ENCODE measurements at places on chromosomes 5 and 9.

GRCh38 chr9:132141948-132142594, 19.8 kb upstream of the NTNG2 start:
- no peak for DNase-seq

DNA sequence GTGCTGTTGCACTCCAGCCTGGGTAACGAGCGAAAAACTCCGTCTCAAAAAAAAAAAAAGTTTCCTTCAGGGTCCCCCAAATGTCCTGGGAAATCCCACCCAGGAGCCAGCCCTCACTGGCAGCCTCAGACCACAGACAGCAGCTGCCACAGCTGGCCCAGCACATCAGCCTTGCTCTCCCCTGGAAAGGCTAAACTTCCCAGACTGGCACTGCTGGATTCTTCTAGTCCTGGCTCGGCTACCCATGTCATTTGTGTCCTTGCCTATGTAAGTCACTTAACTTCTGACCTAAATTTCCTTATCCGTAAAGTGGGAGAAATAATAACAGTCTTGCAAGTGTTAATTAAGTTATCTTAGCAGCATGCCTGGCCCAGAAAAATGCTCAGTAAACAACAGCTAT, 8.6 kb upstream of the PRRC2B start:
- DNase-seq: no peak

- no peak for DNase-seq
Observed at GRCh38 chr5:119389288-119390030, 33.6 kb downstream of the TNFAIP8 start.

DNA sequence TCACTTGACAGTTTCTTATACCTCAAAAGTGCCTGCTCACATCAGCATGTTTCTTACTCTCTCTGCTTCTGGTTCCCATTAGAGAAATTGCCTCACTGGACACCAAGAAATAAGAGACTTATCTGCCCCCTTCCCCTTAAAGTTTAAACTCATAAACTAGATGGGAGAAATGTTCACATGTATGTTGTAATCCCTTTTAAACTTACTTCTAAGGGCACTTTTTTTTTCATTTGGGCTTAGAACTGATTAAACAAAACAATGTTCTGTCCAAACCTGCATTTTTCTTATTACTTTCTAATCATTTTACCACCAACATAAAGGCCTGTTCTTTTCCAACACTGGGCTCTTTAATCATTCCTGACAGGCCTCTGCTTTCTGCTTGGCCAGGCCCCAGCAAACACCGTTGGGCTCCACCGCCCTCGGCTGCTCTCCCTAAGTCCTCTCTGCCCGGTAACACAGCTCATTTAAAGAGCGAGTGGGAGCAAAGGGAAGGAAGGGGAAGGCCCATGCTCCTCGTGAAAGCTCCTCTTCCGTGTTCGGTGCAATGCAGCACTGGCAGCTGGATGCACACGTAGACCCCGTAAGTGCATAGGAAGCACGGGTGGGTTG, 53.4 kb downstream of the ROR2 start:
- DNase-seq: no peak

DNA sequence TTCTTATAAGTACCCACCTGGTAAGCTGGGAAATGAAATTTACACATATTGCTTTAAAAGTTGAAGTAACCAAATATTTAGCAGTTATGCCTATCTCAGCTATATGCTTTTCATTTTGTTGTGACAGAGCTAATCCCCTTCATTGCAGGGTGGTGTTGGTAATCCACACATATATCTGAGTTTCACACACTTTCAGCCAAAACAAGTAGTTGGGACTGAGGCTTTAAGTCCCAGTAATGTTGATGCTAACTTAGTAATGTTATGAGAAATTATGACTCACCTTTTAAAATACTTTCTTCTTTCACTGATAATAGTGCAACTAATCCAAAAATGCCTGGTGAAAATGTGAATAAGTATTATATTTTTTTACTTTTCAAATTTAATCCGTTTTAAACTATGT, 19.2 kb upstream of the RICTOR start:
- DNase-seq: no peak

- DNase-seq: no peak
Observed at GRCh38 chr5:152956943-152957613, 533.4 kb upstream of the GRIA1 start.

DNA sequence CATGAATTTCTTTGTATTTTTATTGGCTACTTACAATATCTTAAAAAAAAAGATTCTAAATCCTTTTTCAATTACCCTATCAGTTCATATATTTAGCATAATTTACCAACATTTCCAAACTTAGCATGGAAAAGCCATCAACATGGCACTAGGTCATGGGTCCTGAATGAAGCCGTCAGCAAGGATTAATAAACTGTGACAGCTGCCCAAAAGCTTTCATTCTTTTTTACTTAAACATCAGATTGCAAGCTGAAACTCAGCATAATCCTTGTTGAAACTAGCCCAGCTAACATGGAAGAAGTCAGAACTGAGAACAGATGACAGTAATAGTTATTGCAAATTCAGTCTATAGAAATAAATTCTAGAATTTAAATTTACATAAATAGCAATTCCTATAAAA, 209.8 kb downstream of the ADAMTS6 start:
- no peak for DNase-seq

- DNase-seq: peak; percentile 53
Observed at GRCh38 chr5:64417390-64417789, 88.4 kb upstream of the RGS7BP start.

- no peak for DNase-seq
Observed at GRCh38 chr5:151684690-151685361, 1.9 kb downstream of the SPARC start.

DNA sequence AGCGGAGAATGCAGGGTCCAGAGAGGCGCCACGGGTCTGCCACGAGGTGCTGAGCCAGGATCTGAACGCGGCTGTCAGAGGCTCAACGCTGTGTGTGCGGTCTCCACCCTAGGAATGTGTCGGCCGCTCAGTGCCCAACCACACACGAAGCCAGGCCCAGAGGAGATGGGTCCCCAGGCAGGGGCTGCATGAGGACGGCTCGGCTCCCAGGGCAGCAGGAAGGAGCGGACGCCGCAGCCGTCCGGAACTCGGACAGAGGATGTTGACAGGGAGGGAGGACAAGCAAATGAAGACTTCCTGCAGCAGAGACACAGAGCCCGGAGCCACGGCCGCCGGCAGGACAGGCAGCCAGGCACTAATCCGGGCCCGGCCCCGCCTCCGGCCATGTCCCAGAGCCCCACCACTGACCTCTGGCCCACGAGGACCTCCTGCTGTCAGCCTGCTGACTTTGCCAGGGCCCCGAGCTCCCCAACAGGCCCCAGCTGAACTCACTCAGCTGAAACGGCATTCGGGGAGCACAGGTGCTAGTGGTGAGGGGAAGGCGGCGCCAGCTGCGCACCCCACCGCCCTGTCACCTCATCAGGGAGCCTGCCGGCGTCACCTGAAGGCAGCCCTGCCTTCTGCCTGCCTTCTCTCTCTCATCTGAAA, 12.7 kb downstream of the VAV2 start:
- DNase-seq: no peak

DNA sequence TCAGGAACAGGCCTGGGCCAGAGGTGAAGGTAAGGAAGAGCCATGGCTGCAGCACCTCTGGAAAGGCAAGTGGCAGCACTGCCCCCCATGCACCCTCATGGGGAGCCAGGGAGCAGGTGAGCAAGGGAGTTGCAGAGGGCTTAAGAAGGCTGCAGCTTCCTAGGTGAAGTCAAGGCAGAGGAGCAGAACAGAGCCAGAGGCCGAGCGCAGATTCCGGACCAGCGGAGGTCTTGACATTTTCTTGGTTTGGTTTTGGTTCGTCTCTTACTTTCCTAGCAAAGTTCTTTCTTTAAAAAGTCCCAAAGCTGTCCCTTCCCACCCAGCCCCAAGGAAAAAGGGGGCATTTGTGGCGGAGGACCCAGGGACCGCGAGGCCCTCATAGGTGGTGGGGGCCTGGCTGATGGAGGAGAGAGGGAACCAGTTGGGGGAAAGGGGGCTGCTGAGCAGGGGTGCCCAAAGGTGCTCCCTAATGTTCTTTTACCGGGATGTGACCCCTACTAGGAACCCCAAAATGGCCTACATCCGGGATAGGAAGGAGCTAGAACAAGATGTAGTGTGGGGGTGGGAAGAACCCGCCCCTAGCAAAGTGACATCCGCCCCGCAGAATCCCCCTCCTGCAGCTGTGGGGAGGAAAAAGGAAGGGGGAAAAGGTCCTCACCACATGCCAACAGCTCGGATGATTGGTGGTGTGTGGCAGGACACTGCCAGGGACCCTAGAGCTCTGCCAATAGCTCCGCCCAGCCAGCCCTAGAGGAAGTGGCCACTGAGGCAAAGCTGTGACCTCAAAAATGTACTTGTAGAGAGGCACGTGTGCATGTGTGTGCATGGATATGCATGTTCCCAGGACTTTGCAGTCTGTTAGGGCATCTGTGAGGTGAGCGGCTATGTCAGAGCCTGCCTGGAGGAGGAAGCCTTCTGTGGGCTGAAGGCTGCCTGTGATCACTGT, 914 bp upstream of the CD72 start:
- DNase-seq: no peak

- DNase-seq: no peak
Observed at GRCh38 chr5:120229036-120229435, 235.1 kb upstream of the PRR16 start.

- DNase-seq: no peak
Observed at GRCh38 chr9:124133727-124134126, 122.2 kb downstream of the LHX2 start.

- DNase-seq: no peak
Observed at GRCh38 chr5:120073722-120074121, 390.4 kb upstream of the PRR16 start.

GRCh38 chr9:96782235-96782634, 4.3 kb upstream of the ZNF510 start:
- DNase-seq: no peak

- DNase-seq: no peak
Observed at GRCh38 chr5:127343866-127344265, 53.3 kb downstream of the MEGF10 start.

GRCh38 chr9:134429481-134429880, 103.2 kb downstream of the RXRA start:
- DNase-seq: no peak

DNA sequence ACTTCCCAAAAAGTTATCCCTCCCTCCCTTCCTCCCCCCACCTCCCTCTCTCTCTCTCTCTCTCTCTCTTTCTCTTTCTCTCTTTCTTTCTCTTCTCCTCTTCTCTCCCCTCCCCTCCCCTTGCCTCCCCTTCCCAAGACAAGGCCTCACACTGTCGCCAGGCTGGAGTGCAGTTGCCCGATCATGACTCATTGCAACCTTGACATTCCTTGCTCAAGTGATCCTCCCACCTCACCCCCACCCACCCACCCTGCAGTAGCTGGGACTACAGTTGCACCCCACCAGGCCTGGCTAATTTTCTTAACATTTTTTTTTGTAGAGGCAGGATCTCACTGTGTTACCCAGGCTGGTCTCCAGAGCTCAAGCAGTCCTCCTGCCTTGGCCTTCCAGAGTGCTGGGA, 32.8 kb downstream of the VPS13A start:
- no peak for DNase-seq

DNA sequence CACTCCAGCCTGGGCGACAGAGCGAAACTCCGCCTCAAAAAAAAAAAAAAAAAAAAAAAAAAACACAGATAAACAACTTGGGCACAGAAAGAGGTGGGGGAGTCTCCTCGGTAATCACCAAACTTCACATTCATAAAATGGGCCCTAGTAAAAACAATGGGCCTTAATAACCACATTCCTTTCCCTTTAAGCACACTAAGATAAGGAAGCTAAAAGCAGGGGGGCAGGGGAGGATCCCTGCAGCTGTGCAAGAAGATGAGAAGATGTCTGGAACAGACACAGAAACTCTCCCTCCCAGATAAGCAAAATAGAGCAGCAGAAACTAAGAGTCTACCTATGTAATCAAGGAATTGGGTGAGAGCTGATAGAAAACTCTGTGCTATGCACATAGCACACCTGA, 111.2 kb upstream of the FAM174A start:
- no peak for DNase-seq

DNA sequence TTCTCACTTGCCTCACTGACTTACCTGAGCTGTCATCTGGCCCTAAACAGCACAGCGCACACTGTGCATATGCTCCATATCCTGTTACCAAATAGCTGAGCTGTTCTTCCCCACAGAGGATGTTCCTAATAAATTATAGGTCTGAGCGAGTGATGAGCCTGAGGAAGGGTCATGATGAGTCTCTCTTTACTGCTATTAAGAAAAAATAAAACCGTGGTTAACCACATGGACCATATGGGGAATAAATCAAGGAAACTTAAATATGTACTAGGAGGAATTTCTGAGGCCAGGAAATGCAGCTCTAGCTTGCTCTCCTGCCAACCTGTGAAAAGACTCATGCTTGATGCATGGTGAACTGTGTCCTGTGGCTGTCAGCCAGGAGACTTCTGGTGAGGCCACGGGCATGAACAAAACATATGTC, 424.8 kb upstream of the DMAC1 start:
- no peak for DNase-seq

GRCh38 chr5:112064271-112064701, 307.3 kb upstream of the NREP start:
- DNase-seq: no peak

- DNase-seq: peak; percentile 62
Observed at GRCh38 chr5:132473668-132474067, 16.9 kb downstream of the IRF1 start.

GRCh38 chr9:73074176-73074708, 77.4 kb upstream of the ANXA1 start:
- DNase-seq: no peak

- DNase-seq: no peak
Observed at GRCh38 chr9:83707518-83707767, 315 bp downstream of the UBQLN1 start.

GRCh38 chr5:38607930-38608564, 51.6 kb upstream of the LIFR start:
- no peak for DNase-seq

DNA sequence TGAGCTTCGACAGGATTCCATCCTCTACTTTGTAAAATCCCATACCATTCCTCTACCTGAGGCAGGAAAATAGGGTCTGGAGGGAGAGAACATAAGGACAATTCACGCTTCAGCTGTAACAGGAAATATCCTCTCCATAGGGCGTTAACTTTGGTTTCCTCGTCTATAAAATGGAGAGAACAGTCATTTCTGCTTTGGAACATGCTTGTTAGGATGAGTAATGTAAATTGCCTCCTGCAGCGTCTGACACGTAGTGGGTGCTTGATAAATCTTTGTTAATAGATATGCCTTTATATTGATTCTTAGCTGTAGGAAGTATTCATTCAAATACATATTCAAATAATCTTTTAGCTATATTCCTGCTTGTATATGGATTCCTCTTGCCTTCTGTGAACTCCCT, 711 bp upstream of the SUB1 start:
- DNase-seq: no peak

DNA sequence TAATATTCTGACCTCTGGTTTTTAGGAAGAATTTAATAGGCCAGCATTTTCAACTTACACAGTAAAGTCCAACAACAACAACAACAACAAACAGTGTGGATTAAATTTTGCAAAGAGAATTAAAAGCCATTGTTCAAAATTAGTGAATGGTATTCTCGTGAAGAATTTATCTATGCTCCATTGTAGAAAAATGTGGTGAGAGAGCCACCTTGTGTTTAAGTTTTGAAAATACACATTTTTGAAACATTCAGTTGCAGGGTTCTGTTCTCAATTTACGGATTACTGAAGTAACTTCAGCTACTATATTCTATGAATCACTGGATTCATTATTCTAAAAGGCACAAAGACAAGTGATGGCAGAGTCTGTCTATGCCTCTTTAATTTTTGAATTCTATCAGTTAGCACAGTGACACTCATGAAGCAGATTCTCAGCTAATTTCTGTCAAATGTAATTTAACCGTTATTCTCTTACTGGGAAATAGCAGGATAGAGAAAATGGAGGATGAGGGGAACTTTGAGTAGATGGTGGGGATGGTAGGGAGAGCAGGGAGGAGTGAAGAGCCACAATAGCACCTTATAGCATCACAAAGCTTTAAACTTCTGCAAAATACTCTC, 11.0 kb downstream of the CCDC152 start:
- DNase-seq: no peak

GRCh38 chr5:1203311-1203967, 2.0 kb downstream of the SLC6A19 start:
- DNase-seq: peak; percentile 82

Data from mesenteric fat pad (tissue), 1 donor.